ENCODE measurements at places on chromosomes 3 and 15. TPM values are rescaled to one million over a fixed set of nuclear protein-coding genes. Genes with fewer than 3 reads are reported as not detected.

The FAM107A gene
- total RNA-seq, result under 0.01 TPM

The C3orf49 gene
- total RNA-seq, result not detected

The A4GNT gene
- not detected for total RNA-seq

The ARGFX gene
- not detected for total RNA-seq

The BFSP2 gene
- not detected for total RNA-seq

The RPL15 gene
- 3,172 TPM for total RNA-seq

The PRSS50 gene
- not detected for total RNA-seq

The RHO gene
- not detected for total RNA-seq

The SLC2A2 gene
- total RNA-seq, result not detected

The DPPA4 gene
- 0.26 TPM for total RNA-seq

The FAM3D gene
- not detected for total RNA-seq

The LRRC31 gene
- not detected for total RNA-seq

The GOLGA6D gene
- not detected for total RNA-seq

The COL6A5 gene
- total RNA-seq, result under 0.01 TPM

DNA sequence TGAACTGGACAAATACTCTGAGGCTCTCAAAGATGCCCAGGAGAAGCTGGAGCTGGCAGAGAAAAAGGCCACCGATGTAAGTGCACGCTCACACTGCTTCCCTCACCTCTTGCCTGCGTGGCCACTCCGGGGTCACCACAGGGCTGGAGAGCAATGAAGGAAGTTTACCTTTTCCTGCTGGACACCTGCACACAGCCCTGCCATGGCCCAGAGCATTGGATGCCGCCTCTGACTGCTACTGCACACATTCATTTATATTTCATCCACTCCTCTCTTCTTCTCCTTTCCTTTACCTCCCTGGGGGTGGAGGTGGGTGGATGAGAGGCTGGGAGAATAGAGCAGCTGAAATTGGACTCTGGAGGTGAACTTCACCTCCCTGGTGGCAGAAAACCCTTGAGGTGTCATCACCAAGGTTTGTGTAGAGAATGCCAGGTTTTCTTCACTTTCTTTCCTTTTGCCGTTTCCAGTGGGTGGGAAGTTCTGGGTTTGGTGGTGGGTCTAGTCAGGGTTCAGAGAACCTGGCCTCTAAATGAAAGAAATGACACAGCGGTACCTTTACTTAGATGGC, 1.6 kb downstream of the TPM1 start:
- no peak for DNase-seq

GRCh38 chr3:94398036-94398435, 335.2 kb downstream of the NSUN3 start:
- DNase-seq, result no peak

GRCh38 chr3:177441276-177441812, 244.1 kb upstream of the TBL1XR1 start:
- peak; percentile 53 for DNase-seq

GRCh38 chr3:119644481-119644880, 15.9 kb downstream of the POPDC2 start:
- DNase-seq, result no peak

- DNase-seq, result no peak
Measured at GRCh38 chr15:83512459-83512858, 65.3 kb downstream of the SH3GL3 start.

DNA sequence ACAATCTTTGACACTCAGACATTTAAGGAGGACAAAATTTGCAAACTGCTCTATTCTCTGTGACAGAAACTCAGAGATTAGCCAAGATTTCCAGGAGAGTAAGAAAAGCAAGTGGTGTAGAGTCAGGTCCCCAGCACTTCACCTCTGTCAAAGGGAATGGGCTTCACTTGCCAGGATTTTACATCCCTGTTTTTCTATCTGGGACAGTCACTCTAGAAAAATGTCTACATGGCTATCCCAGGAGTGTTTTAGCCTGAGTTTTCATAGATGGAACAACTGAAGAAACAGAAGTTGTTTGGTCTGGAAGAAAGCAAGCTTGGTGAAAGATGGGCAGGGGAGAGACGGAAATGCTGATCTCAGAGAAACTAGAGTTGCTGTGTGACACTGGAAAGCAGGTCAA, 3.0 kb downstream of the FAM219B start:
- peak; percentile 29 for DNase-seq

GRCh38 chr3:172752651-172753050, 2.1 kb downstream of the ECT2 start:
- DNase-seq, result no peak

- DNase-seq, result no peak
Measured at GRCh38 chr3:27221264-27221932, 147.8 kb downstream of the NEK10 start.

- DNase-seq, result no peak
Measured at GRCh38 chr15:77028451-77029165, 33.7 kb downstream of the PSTPIP1 start.

DNA sequence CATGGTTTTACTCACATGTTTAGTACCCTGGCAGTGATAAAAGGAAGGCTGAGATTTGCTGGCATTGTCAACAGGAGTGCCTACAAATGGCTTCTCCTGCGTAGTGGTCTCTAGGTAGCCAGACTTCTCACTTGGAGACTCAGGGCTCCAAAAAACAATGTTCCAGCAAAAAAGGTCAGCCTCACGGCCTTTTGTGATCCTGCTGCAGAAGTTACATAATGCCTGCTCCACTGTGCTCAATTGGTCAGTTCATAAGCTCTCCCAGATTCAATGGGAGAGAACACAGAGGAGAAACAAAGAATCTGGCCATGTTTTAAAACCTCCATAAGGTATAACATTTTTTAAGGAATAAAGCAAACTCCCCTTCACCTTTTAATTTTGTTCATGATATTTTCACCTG, 76.1 kb upstream of the CMSS1 start:
- no peak for DNase-seq

- DNase-seq, result no peak
Measured at GRCh38 chr15:85475317-85475701, 94.9 kb downstream of the AKAP13 start.

GRCh38 chr3:58824285-58824684, 157.7 kb upstream of the FAM3D start:
- DNase-seq, result peak; percentile 45

DNA sequence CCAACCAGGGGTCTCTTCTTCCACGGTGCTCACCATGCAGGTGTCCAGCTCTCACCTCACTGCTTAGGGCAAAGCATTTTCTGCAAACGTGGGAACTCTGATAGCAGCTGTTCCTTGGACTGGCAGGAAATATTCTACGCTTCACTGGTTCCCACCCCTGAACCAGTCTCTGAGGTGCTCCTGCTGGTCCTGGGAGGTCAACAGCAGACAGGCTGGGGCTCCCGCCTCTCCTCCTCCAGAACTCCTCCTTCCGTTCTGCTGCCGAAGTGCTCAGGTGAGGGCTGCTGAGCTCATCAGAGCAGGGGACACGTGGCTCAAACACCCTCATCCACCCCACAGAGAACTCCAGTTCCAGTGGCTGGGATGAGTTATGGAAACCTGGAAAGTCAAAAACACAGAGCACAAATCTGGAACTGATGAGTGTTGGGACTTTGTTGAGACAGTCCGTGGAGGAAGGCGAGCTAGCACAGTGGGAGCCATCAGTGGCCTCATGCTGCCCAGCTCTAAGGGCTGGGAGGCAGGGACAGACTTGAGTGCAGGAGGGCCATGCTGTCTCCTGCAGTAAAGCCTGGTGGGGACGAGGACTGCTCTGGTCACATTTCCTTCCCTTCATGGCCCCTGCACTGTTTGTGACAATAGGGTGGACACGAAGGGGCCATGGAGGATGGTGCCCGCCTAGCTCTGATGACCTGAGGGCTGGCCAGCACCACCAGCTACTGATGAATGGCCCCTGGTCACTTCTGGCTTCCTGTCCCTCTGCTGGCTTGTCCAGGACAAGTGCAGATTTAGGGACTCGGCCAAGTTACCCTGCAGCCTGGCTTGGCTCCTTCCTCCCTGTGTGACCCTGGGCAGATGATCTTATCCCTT, 137.8 kb downstream of the KLF13 start:
- no peak for DNase-seq

GRCh38 chr3:51974277-51974962, 444 bp upstream of the ABHD14A start:
- DNase-seq, result peak; percentile 19

DNA sequence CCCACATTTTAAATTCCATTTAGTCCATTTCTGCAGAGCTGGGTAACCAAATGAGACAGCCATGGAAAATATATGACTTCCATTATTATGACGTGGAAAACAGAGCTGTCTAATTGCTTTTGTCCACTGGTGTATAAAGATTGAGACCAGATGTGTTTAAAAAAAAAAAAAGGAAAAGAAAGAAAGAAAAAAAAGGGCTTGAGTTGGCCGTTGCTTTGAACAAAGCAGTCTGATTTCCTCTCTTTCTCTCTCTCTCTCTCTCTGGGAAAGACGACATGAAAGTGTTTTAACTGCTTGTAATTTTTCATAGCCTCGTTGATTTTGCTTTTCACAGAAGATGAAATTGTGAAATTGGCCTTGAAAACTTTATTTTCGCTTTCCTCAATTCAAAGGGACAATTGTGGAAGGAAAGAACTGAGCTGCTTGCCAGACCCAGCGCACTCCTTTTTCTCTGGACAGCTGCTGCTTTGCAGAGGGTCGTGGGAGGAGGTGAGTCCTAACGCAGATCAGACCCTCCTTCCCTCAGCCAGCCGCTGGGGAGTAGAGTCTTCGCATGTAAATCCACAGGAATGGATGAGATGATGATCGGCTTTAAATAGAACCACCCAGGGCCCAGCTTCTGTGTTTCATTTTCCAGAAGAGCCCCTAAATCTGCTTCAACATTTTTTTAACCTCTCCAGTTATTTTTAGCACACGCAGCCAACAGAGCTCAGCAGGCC, 42.8 kb upstream of the UBE2E1 start:
- DNase-seq, result peak; percentile 62

DNA sequence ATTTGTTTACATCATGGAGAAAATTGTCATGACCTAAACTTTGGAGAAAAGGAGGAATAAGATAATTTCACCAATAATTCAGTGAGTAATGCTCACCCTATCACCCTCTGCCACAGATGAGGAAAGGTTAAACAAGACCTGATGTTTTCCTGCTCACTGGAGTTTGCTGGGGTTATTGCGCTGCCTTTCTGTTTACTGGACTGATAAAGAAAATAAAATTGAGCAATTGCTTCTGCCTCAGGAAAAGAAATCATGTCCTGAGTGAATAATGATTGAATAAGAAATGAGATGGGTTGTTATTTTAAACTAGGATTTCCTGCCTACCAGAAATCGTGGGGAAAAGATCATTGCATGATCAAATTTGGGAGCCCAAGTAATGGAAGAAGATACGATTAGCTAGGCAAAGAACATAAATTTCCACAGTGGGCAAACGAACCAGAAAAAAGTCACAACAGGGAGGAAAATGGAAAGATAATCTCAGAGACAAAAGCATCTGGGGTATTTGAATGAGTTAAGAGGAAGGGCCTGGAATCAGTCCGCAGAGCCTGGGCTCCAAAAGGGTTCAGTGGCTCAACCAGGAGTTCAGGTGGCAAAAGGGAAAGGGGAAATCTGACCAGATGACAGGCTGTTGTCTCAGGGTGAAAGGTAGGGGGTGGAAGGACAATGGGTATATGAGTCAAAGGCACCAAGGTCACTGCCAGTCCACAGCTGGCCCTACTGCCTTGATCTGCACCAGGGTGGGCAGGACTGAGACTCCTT, 146.8 kb downstream of the FAM43A start:
- no peak for DNase-seq

GRCh38 chr3:37419979-37420378, 245.6 kb upstream of the LRRFIP2 start:
- no peak for DNase-seq

GRCh38 chr3:8642001-8642400, 2.6 kb downstream of the SSUH2 start:
- DNase-seq, result no peak

DNA sequence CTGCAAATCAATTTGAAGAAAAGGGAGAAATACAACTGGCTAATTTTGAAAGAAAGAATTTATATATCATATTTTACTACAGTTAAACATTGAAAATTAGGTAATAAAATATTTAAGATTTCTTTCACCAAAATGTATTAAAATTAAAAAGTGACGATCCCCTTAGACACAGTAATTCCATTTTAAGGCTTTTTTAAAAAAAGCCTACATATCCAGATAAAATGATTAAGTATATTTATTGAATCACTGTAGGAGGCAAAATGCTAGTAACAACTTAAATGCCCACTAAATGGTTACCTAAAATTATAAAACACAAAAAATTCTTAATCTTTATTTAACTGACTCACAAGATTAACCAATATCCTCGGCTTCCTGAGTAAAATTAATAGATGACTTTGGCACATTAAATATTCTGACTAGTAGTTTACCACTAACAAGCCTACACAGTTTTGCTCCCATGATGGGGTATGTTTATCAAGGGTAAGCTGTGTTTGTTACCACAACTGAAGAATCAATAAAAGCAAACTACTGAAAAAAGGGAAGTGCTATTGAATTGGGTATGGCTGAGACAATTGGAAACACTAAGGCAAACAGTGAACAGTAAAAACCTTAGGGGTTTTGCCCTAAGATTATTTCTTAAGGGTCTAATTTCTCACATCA, 28.4 kb downstream of the ANKRD28 start:
- DNase-seq, result no peak

DNA sequence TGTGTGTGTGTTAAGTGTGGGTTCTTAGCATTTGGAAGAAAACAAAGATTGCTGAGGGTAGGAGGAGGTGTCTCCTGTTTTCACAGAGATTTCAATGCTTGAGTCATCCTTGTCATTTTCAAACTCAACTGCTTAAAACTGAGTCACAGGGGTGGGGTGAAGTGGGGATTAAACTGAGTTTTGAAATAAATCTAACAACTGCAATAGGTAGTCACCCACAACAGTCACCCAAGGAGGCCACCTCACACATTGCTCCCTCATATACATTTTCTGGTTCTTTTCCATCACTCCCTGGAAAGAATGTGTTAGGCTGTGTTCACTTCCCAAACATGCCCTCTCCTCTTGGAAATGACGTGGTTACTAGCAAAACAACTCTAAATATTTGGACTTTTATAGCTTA, 187.7 kb upstream of the CMC1 start:
- DNase-seq, result peak; percentile 25

- peak; percentile 92 for DNase-seq
Measured at GRCh38 chr3:134326760-134327593, 47.3 kb downstream of the AMOTL2 start.

- no peak for DNase-seq
Measured at GRCh38 chr3:68483601-68484000, 448.7 kb downstream of the TAFA4 start.

GRCh38 chr3:105856605-105857004, 12.2 kb downstream of the CBLB start:
- DNase-seq, result no peak

- DNase-seq, result peak; percentile 67
Measured at GRCh38 chr3:43190670-43191069, 84.8 kb upstream of the POMGNT2 start.

- DNase-seq, result no peak
Measured at GRCh38 chr15:74845581-74845980, 2.6 kb upstream of the ULK3 start.

- DNase-seq, result peak; percentile 80
Measured at GRCh38 chr15:67076147-67076843, 10.9 kb downstream of the SMAD3 start.

DNA sequence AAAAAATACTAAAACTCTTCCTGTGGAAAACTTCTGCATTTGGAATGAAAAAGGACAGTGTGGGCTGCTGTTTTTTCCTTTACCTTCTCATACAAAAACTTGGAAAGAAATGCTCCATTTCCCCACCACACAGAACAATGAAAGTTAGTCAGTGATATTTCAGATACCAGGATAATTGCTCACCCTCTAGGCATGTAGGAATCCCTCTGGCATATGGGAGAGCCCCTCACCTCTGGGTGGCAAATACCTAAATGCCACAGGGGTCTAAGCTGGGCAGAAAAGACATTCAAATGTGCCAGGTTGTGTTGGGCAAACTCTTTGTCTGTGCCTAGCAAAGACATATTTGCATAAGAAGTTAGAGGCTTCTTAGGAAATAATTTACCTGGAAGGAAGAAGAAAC, 560.3 kb upstream of the NR2F2 start:
- peak; percentile 69 for DNase-seq

GRCh38 chr15:56639631-56640030, 93.7 kb downstream of the ZNF280D start:
- DNase-seq, result no peak

All from fibroblast of lung (primary cell).